ENCODE measurements at places on chromosomes 7 and 10. TPM values are rescaled to one million over a fixed set of nuclear protein-coding genes. Genes with fewer than 3 reads are reported as not detected.
A peak's percentile ranks its signal among the peaks of the same experiment; 100 is the strongest.

GRCh38 chr7:155020996-155021395 is 18.1 kb upstream of the PAXIP1 start:
- DNase-seq = no peak

GRCh38 chr7:99372275-99373090 is 2.0 kb upstream of the ARPC1B start:
- DNase-seq = no peak

DNA sequence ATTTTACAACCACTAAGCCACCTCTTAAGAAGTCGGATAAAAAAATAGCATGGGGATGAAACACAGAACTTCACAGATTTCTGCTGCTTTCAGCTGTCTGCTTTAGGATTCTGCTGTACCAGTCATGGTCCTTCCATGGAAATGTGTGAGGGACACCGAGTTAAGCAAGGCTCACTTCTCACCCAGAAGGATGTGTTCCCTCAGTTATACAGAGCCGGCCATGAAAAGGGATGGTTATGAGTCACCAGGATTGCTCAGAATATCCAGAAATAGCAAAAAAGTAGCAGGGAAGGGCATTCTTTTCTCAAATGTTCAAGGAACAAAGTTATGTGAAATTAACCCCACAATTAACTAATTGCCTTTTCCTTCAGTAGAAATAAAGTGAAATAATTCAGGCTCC is 124.4 kb downstream of the AMPH start:
- no peak for DNase-seq

DNA sequence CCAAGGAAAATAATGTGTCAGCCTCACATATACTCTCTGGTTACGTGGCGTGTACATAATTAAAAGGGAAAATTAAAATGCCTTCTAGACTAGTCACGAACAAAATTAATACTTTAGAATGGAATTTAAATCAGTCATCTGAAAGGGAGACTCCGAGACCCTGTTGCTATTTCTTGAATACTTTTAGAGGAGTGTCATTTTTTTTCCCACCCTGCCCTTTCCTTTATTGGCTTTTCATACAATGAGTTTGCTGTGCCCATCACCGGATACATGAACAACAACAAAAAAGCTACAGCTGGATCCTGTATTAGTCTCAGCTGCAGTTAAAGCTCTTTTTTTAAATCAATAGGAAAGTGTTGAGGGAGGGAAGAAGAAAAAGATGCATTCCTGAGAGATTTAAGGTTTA is 20.1 kb downstream of the CYTH3 start:
- DNase-seq = no peak

DNA sequence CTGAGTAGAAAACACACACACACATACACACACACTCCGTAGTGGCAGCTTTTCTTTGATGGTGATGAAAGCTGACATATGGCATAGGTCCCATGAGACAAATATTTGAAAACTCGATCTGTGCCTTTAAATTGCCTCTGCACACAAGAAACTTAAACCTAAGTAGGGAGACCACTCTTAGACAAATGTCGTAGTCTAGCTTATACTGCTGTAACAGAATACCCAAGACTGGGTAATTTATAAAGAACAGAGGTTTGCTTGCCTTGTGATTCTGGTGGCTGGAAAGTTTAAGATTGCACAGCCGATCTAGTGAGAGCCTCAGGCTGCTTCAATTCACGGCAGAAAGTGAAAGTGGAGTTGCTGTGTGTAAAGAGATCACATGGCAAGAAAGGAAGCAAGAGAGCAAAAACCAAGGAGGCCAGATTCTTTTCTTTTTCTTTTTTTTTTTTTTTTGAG is 489.4 kb upstream of the SORCS1 start:
- peak; percentile 19 for DNase-seq

GRCh38 chr10:11246752-11247467 is 229.2 kb downstream of the CELF2 start:
- no peak for DNase-seq

DNA sequence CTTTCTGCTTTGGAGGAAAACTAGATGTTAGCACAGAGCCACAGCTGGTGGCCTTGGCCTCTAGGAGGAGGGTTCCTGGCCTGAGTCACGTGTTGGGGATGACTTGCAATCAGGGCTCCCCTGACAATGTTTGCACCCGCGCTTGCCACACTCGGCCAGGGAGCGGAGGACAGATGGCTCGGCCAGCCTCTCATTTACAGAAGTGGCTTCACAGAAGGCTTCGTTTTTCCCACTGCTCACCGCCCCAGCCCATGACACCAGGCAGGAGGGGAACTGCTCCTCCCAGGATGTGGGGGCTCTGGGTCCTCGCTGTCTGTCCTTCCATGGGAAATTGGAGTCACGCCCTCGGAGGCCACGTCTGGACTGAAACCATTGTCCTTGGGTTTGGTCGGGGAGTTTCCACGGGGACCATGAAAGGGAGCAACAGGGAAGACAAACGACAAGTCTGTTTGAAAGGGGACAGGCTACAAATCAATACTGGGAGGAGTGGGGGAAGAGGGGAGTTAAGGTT is 49.6 kb upstream of the UBE3C start:
- no peak for DNase-seq

GRCh38 chr7:50208378-50208982 is 96.0 kb upstream of the IKZF1 start:
- no peak for DNase-seq

GRCh38 chr10:28840971-28841370 is 163.7 kb downstream of the BAMBI start:
- no peak for DNase-seq

DNA sequence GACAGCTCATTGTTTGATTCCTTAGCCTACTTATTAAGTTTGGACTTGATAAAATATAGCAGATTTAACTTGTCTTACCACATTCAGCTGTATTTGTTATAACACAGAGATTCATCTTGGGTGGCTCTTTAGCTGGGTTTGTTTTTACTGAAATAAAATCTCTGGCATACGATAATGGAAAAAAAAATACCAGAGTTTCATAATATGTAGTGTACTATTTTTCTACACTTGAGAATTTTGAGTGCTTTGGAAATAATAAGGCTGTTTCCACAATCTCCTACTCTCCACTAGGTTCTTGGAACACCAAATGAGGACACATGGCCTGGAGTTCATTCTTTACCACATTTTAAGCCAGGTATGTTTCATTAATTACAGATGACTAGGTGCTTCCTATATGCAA is 218.6 kb upstream of the FZD1 start:
- no peak for DNase-seq

OPALIN gene
- not detected for polyA plus RNA-seq

GRCh38 chr7:114083166-114084001 is 164.6 kb upstream of the PPP1R3A start:
- DNase-seq = peak; percentile 29

GALNT17 gene
- 3.3 TPM for polyA plus RNA-seq

TCF7L2 gene
- polyA plus RNA-seq = 42.9 TPM

DNA sequence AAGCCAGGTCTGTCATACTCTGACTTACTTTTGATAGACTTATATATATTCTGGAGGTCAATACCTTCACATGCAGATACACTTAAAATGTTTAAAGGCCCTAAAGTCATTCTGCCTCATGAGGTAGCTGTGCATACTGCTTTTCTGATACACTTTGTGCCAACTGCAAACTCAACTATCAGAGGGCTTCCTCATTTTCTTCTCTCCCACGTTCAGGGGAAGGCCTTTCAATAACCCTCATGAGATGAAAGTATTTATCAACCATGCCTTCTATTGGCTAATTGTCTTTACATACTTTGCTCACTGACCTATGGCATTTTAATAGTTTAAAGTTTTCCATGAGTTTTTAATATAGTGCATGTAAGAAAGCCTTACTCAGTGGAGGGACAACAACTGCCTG is 112.7 kb upstream of the AMPH start:
- no peak for DNase-seq

- no peak for DNase-seq
These were observed 132.3 kb downstream of the CREB5 start for GRCh38 chr7:28544453-28545117.

DNA sequence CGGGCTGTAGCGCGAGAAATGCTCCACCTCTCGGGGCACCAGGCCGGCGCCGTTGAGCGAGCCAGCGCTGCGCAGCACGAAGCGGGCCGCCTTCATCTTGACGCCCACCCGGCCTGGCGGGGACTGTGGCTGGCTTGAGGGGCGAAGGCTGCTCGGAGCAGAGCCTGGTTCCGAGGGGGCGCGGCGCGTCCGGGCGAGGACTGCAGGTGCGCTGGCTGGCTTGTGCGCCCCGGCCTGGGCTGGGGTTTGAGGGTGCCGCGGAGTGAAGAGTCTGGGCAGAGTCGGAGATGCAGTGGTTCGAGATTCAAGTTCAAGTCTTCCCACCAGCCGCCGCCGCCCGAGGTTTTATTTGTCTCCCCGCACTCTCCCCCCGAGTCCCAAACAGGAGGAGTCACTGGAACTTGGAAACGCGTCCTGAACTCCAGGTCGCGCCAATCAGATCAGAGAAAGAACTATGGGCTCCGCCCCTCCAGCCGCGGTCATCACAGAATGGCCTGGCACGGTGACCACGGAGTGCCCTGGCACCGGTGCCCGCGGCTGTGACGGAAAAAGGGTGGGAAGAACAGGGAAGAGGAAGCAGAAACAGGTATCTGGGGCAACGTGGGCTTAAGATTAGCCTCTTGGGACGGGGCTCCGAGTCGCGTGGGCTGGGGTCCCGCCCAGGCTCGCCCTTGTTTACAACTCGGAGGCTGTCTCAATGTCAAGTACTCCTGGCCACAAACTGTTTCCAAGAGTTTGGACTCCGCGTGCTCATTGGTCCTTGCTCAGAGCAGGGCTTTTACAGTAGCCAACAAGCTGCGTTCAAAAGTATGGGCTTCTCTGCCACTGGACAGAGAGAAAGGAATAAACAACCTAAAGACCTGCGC is at the start of gene PDK4:
Gene PDK4, minus strand, starts transcription at position 319 of the 866 bp plus-strand sequence. Its CDS starts 223 bp downstream, at position 96.
- peak; percentile 78 for DNase-seq

- no peak for DNase-seq
These were observed 219.8 kb downstream of the ZMYND11 start for GRCh38 chr10:354901-355617.

PAXIP1 gene
- polyA plus RNA-seq = 19.6 TPM

NDUFB2 gene
- 155 TPM for polyA plus RNA-seq

DNA sequence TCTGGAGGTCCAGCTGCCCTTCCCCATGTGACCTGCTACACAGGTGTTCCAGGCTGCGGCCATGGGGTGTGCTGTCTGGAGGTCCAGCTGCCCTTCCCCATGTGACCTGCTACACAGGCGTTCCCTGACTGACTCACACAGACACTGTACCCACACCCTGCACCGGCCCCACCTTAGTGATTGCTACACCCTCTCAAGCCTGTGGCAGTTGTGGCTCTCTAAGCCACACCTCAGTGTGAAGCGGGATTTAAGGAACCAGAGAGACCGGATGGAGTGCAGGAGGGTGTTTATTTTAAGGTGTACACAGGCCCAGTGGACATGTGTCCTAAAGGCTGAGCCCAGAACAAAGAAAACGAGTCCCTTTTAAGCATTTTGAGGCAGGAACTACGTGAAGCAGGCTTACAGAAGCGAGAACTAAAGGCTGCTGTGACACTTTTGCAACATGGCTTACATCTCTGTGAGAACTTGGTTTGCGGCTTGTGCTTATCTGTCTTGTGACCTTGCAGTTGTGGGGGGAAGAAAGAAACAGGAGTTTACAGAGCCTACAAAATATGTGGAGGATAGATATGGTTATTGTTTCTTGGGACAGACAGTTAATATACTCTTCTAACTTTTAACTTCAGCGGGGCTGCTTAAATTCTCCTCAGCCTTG is 326.4 kb downstream of the PAXIP1 start:
- no peak for DNase-seq

GRCh38 chr7:53418834-53419482 is 383.5 kb downstream of the POM121L12 start:
- no peak for DNase-seq

DNA sequence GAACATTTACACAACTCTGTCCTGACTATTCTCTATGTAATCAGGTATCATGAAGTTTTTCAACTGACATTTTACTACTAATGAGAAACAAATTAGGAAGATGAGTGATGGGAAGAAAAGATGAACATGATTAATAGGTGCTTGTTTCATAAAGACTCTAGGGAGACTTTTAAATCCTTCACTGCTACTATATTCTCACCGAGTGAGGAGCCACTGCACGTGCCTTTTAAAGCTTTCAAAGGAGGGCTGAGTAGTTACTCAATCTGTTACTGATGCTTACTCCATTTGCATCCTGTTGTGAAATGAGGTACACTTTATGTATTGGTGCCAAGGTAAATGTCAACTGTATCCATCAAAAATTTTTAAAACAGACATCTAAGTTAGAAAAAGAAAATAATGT is 1.3 kb upstream of the COMMD3 start:
- no peak for DNase-seq

DNA sequence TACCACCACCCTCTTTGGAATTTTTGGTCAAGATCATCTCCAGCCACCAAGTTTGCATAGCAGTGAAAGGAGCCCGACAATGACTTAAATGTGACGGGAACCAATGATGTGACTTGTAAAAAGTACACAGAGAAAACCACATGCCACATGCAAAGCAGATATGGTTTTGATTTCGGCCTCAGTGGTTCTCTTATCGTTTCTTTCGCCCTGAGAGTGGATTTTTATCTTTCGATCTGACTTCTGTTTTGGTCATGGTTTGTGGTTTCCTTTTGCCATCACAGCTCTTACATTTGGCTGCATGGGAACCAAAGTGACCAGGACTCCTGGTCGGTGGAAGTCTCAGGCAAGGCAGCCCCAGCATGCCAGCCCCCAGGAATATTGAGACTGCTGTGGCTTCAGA is 31.5 kb downstream of the TCF7L2 start:
- DNase-seq = no peak

ZNF727 gene
- not detected for polyA plus RNA-seq

GRCh38 chr7:157890921-157891401 is 554.2 kb downstream of the DNAJB6 start:
- no peak for DNase-seq

GRCh38 chr10:68333440-68334431 is 1.0 kb upstream of the PBLD start:
- no peak for DNase-seq

CCDC172 gene
- polyA plus RNA-seq = not detected
